ENCODE measurements at places on chromosomes 6 and 20. TPM values are rescaled to one million over a fixed set of nuclear protein-coding genes. Genes with fewer than 3 reads are reported as not detected.

- no peak for DNase-seq
Measured at GRCh38 chr6:166955865-166956443, 396 bp downstream of the RNASET2 start.

GRCh38 chr6:8194490-8194889 is 92.1 kb upstream of the EEF1E1 start:
- DNase-seq, result no peak

- no peak for DNase-seq
Measured at GRCh38 chr6:48078120-48078519, 32.9 kb downstream of the PTCHD4 start.

DNA sequence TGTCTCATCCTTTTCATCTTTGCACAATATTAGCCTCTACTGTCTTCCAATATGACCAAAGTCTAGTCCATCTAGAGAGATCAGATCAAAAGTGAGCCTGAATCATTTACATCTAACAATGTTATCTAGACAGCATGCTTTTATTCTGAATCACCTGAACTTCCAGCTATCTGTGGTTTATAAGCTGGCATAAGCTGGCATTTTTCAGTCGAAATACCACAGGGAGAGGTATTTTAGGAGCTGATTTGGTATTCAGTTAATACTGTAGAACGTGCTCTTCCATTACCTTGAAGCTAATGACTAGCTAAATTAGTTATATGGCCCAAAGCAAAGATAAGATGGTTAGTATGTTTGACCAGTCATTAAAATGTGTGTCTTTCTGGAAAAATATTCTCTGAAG is 188.3 kb upstream of the AGPAT4 start:
- DNase-seq, result no peak

DNA sequence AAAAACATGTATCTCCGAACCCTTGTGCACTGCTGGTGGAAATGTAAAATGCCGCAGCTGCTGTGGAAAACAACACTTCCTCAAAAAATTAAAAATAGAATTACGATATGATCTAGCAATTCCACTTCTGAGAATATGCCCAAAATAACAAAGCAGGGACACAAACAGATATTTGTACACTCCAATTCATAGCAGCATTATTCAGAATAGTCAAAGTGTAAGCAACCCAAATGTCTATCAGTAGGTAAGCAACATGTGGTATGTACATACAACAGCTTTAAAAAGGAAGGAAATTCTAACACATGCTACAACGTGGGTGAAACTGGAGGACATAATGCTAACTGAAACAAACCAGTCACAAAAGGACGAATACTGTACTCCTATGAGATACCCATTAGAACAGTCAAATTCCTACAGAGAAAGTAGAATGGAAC is 5.7 kb upstream of the RAB5IF start:
- DNase-seq, result no peak

DNA sequence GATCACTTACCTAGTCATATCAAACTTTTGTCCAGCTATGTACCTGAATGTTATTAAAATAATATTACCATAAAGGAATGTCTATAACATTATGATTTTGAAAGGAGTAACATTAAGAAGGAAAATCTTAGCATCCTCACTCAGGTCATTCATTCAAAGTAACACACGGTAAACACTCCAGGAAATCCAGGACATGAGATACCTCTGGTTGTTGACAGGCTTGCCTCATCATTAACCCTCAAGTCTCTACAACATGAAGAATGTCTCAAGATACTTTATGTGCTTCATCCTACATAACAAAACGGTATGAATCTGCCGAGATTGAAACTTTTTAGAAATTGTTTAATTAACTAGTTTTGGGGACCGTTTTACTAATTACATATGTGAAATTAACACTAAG is 690 bp upstream of the FILIP1 start:
- DNase-seq, result no peak

Gene NOL7
- 69.5 TPM for polyA plus RNA-seq

DNA sequence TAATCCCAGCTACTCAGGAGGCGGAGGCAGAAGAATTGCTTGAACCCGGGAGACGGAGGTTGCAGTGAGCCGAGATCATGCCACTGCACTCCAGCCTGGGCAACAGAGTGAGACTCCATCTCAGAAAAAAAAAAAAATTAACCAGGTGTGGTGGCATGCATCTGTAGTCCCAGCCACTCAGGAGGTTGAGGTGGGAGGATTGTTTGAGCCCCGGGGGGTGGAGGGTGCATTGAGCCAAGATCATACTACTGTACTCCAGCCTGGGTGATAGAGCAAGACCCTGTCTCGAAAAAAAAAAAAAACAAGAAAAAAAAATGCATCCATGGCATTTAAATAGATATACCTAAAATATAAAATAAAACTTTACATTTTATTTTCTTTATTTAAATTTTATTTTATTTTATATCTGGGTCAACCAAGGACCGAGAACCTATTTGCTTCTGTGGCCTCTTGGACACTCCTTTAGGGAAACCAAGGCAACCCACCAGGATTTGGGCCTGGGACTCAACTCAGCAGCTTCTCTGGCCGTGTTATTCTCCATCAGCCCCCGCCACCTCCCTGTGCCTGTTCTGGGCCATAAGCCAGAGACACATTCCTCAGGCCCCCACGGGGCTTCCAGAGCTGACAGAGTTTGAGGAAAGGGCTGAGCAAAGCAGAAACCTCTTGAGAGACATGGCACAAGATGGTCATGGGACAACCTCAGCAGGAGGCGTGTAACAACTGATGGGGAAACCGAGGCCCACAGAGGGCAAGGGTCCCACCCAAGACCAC is 6.2 kb downstream of the SNTA1 start:
- peak; percentile 59 for DNase-seq

DNA sequence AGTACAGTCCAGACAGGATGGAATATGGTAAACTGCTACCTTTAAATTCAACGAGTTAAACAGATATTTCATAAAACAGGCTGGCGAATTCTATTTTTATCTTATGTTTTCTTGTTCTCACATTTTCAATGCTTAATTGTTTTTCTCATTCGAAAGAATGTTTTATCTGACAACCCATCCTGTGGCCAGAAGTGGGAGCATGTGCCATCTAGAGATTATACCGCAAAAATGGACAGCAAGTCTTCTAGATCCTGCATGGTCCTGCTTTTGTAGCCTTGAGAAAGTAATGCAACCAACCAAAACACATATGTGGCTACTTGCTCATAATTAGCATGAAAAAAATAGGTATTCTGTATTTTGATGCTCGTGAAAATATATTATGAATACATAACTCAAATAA is 30.7 kb downstream of the TUBB2B start:
- DNase-seq, result no peak

DNA sequence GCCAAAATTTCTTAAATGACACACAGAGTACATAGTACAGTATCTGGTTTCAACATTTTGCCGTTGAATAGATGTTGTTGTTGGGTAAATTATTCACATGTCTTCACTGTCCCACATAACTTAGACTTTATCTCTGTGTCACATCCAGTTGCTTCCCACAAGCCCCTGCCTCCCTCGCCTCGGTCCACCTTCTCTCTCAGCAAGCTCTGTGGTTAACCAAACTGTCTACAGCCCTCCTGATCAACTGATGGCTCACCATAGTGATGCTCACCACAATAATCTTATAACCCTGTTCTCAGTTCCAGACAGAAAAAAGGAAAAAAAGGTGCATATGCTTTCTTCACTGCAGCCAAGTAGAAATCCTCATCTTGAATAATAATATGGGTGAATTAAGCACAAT is 23.0 kb downstream of the IL17F start:
- no peak for DNase-seq

Gene CAP2
- polyA plus RNA-seq, result 253 TPM

Gene DCBLD1
- 8.9 TPM for polyA plus RNA-seq

- DNase-seq, result no peak
Measured at GRCh38 chr6:2656460-2657079, 94.2 kb downstream of the MYLK4 start.

Gene CST4
- polyA plus RNA-seq, result not detected

DNA sequence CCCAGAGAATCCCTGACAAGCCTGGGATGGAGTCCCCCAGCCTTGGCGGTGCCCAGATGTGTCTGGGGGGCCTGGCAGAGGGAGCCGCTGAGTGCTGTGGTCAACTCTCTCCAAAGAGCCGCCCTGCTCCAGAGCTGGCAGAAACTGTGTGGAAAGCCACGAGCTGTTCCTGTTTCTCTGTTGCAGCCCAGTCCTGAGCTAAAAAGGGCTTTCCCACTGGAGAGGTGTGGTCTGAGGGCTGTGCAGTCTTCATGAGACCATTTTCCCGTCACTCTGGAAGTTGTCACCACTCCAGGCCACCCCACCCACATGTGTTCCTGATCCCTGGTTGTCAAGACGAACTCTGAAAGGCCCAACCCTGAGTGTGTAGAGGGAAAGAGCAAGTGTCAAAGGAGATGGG is 99.7 kb upstream of the KCNK16 start:
- DNase-seq, result no peak

- no peak for DNase-seq
Measured at GRCh38 chr6:6596529-6597328, 8.2 kb downstream of the LY86 start.

Gene BCAS1
- polyA plus RNA-seq, result 3.7 TPM

- no peak for DNase-seq
Measured at GRCh38 chr6:160934157-160934556, 57.4 kb upstream of the MAP3K4 start.

Gene JPH2
- polyA plus RNA-seq, result 74.0 TPM

Gene DNMT3B
- 3.7 TPM for polyA plus RNA-seq

DNA sequence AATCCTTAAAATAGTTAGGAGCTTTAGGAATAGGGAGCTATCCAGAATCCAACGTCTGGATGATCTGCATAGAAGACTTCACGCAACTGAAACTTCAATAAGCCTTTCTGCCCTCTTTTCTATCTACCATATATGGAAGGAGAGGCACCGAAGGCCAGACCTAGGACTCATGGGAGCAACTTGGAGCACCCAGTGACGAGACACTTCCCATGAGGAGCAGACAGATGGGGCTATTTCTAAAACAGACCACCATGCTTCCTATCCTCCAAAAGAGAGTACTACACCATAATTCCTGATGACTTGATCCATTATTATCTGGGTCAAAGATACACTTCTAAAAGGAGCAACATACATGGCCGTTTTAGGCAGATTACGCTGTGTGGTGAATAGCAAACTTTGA is 6.0 kb downstream of the RPP40 start:
- DNase-seq, result no peak

DNA sequence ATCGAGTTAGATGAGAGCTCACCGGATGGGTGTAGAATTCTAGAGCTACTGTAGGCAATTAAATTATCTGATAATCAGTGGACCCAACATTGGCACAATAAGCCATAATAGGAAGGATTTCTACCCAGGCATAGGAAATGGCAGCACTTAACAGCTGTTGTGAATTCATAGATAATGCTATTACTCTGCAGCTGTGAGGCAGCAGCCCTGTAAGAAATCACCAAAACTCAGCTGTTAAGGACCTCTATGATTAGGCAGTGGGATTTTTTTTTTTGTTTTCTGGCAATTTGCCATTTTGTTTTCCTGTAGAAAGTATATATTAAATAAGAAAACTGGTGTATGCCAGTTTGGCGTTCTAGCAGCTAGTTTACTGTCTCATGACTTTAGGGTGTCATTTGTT is 609.1 kb upstream of the SLC35B3 start:
- DNase-seq, result no peak

DNA sequence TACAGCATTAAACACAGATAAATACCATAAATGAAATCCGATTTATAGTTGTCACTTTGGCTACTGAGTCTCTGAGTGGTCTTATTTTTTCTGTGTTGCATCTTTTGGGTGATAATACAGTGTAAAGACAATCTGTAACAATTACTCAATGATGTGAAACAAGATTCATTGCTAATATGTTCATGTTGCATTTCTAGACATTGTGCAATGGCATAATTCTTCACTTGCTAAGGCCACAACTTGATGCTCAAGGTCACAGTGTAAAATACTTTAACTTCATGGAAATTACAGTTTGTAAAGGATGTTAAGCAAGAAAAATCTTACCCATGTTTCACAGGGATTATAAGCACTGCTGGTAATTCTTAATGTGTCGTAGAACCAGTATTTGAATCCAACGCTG is 74.9 kb upstream of the SMLR1 start:
- no peak for DNase-seq

Gene HSPA12B
- 18.9 TPM for polyA plus RNA-seq

GRCh38 chr6:118334634-118335033 is 213.5 kb upstream of the PLN start:
- no peak for DNase-seq

DNA sequence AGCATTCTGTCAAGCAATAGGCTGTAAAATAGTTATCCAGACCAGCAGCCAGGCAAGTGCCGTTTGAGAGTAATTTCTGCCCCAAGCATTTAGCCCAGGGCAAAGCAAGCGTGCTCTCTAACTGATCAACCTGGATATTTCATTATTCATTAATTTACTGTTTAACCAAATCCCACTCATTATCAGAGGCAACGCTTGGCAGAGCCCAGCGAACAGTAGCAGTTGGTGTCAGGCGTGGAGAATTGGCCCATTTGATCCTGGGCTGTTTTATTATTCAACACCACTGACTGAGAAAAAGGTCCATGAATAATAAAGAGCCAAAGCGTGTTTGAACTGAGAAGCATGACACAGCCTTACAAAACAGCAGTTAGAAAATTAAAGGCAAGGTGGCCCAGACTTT is 35.3 kb downstream of the TFAP2B start:
- DNase-seq, result no peak

- no peak for DNase-seq
Measured at GRCh38 chr6:36095497-36096391, 34.6 kb upstream of the MAPK13 start.
